ENCODE measurements at places on chromosomes 5 and 9. TPM values are rescaled to one million over a fixed set of nuclear protein-coding genes. Genes with fewer than 3 reads are reported as not detected.

GABRB2 gene
- total RNA-seq = not detected

DNA sequence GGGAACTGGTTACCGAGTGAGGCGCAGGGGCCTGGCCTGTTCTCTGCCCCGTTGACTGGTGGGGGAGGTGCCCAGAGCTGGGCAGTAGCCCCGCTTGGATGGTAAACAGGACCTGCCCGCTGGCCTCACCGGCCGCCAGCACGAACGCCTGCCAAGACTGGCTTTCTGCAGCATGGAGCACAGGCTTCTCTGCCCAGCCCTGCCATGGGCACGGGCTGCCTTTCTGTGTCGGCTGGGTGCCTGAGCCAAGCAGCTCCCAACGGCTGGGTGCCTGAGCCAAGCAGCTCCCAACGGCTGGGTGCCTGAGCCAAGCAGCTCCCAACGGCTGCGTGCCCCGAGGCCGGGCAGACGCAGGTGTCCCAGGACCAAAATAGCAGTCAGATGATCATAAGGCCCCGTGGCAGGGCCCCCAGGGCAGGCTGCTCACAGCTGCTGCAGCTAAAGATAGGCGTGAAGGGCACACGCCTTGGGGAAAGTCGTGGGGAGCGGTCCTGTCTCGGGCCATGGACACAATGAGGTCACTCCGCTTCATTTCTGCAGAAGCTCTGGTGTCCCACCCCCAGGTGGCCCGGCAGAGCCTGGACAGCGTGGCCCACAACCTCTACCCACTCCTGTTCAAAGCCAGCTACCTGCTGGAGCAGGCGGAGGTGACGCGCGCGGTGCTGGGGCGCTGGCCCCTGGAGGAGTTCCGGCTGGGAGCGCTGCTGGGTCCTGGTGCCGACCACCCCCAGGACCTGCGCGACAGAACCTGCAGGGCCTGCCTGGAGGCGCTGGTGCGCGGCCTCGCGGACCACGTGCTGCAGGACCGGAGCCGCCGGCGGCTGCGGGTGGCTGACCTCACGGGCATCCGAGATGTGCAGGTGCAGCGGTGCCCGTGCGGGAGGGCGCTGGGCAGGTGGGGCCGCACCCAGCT is at the start of gene LRRC14B:
TSS of gene LRRC14B (plus strand) at position 460 of the 913 bp plus-strand sequence. CDS start at position 504, 44 bp downstream.
- peaks cover 11% of the 10 kb centered on the region for H3K4me1 ChIP-seq
- no peak within 1 kb of the TSS for H3K27ac ChIP-seq
- no peaks in the 10 kb centered on the region for H3K36me3 ChIP-seq
- no peak within 1 kb of the TSS for H3K4me3 ChIP-seq
- no peaks in the 10 kb centered on the region for H3K27me3 ChIP-seq

DNA sequence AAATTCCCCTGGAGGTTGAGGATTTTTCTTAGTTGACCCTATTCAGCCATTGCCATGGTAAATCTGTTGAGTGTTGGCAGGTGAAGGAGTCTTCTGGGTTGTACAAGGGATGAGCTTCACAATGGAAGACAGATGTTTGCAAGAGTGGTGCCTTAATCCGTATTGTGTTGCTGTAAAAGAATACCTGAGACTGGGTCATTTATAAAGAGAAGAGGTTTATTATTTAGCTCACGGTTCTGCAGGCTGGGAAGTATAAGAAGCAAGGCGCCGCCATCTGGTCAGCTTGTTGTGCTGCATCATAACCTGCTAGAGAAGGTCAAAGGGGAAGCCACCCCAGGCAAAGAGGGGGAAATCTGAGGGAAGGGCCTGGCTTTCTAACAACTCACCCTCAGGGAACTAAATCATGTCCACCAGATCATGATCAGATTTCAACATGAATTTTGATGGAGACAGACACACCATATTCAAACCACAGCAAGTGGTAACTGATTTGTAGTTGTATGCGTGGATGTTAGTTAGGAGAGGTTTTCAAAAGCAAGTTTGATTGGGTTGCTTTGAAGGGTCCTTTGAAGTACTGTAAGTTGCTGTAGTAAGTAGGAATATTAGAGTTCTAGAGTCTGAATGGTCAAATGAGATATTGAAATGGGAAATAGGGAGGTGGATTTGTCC is 2.5 kb downstream of the TNPO1 start:
- peaks cover 33% of the 10 kb centered on the region for H3K4me1 ChIP-seq
- H3K27me3 ChIP-seq = no peaks in the 10 kb centered on the region
- H3K36me3 ChIP-seq = no peaks in the 10 kb centered on the region
- no peak overlapping the region for H3K27ac ChIP-seq
- DNase-seq = peak; percentile 61

- H3K4me1 ChIP-seq = no peaks in the 10 kb centered on the region
- no peaks in the 10 kb centered on the region for H3K27me3 ChIP-seq
- H3K4me3 ChIP-seq = no peak overlapping the region
Measured at GRCh38 chr5:79120221-79120620, 8.6 kb downstream of the BHMT start.

- H3K4me1 ChIP-seq = no peaks in the 10 kb centered on the region
- H3K27ac ChIP-seq = no peak overlapping the region
- no peak for DNase-seq
- H3K4me3 ChIP-seq = no peak overlapping the region
- no peaks in the 10 kb centered on the region for H3K36me3 ChIP-seq
Measured at GRCh38 chr5:142794537-142794936, 24.4 kb downstream of the ARHGAP26 start.

DNA sequence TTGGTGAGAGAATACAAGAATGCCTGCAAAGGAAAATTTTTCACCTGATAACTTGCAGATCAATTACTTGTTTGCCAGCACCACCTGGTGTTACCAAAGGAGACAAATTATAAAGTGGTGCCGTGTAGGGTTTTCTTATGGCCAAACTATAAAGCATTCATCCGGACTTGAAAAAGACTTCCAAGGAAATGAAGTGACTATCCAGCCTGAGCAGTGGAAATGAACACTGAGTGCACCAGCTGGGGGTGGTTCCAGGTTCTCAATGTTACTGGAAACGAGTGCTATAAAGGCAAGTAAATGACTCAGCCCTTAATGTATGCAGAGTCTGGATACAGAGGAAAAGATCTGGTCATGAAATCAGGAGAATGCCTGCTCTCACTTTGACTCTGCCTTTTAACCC is 113.1 kb downstream of the DNAH5 start:
- H3K36me3 ChIP-seq = no peaks in the 10 kb centered on the region
- H3K4me1 ChIP-seq = peaks cover 6% of the 10 kb centered on the region
- H3K27ac ChIP-seq = no peak overlapping the region
- H3K4me3 ChIP-seq = no peak overlapping the region

- H3K4me3 ChIP-seq = no peak overlapping the region
- H3K27ac ChIP-seq = no peak overlapping the region
- no peak for DNase-seq
- 0 out of 2 replicates have a peak, but pooled peaks cover 4% of the 10 kb centered on the region for H3K27me3 ChIP-seq
- H3K36me3 ChIP-seq = no peaks in the 10 kb centered on the region
- no peaks in the 10 kb centered on the region for H3K4me1 ChIP-seq
Measured at GRCh38 chr5:43889233-43889632, 286.3 kb downstream of the NNT start.

- no peaks in the 10 kb centered on the region for H3K36me3 ChIP-seq
- H3K4me3 ChIP-seq = no peak overlapping the region
Measured at GRCh38 chr9:70868661-70869652, 252.5 kb downstream of the TRPM3 start.

Data from PC-3 (cell line).